Panc1 (cell line): ENCODE measurements at places on chromosomes 7 and 10. TPM values are rescaled to one million over a fixed set of nuclear protein-coding genes. Genes with fewer than 3 reads are reported as not detected.

The ASB13 gene
- 18.4 TPM for total RNA-seq

The PRF1 gene
- total RNA-seq: not detected

The NPFFR1 gene
- 0.05 TPM for total RNA-seq

The ANXA8L1 gene
- total RNA-seq: 0.26 TPM

The HOXA6 gene
- 3.3 TPM for total RNA-seq

The BEND7 gene
- total RNA-seq: 7.6 TPM

The LRRC4 gene
- total RNA-seq: not detected

The LSM8 gene
- total RNA-seq: 27.9 TPM

The FOXI2 gene
- not detected for total RNA-seq

The OR2A1 gene
- total RNA-seq: not detected

The ANKRD22 gene
- 0.15 TPM for total RNA-seq

The C10orf90 gene
- 0.67 TPM for total RNA-seq

The UPK3BL2 gene
- total RNA-seq: 14.4 TPM

The PON3 gene
- 1.2 TPM for total RNA-seq

The CCL26 gene
- total RNA-seq: not detected

The IL6 gene
- total RNA-seq: not detected

The HMX3 gene
- 15.2 TPM for total RNA-seq

The MET gene
- total RNA-seq: 103 TPM

The PDZD7 gene
- total RNA-seq: 1.8 TPM

The ABCB1 gene
- total RNA-seq: 0.67 TPM

The NHLRC2 gene
- total RNA-seq: 47.3 TPM

The TBX20 gene
- not detected for total RNA-seq

The SORCS1 gene
- total RNA-seq: not detected

The MSS51 gene
- total RNA-seq: 2.3 TPM

The SPDYE2B gene
- total RNA-seq: not detected

The PDE1C gene
- total RNA-seq: not detected

The ALDH18A1 gene
- 68.0 TPM for total RNA-seq

The SUMF2 gene
- total RNA-seq: 156 TPM

The CYP2C19 gene
- total RNA-seq: 0.15 TPM

The ZNF239 gene
- 18.5 TPM for total RNA-seq

The ACBD7 gene
- total RNA-seq: 1.8 TPM

The FEZF1 gene
- total RNA-seq: not detected

The ANKRD7 gene
- 1.0 TPM for total RNA-seq

The RPA3 gene
- total RNA-seq: 93.5 TPM

The GARS1 gene
- 271 TPM for total RNA-seq

The FAM13C gene
- not detected for total RNA-seq

The FBXL15 gene
- 7.9 TPM for total RNA-seq

The ZNF438 gene
- total RNA-seq: 2.0 TPM

The C10orf143 gene
- total RNA-seq: 1.0 TPM

The ZNF33B gene
- 25.1 TPM for total RNA-seq
